Heart left ventricle (tissue), 16 donors: ENCODE measurements at places on chromosomes 1 and 21.
A peak's percentile ranks its signal among the peaks of the same experiment; 100 is the strongest.

- no peak for DNase-seq
Observed at GRCh38 chr1:115144176-115144575, 54.9 kb upstream of the TSPAN2 start.

DNA sequence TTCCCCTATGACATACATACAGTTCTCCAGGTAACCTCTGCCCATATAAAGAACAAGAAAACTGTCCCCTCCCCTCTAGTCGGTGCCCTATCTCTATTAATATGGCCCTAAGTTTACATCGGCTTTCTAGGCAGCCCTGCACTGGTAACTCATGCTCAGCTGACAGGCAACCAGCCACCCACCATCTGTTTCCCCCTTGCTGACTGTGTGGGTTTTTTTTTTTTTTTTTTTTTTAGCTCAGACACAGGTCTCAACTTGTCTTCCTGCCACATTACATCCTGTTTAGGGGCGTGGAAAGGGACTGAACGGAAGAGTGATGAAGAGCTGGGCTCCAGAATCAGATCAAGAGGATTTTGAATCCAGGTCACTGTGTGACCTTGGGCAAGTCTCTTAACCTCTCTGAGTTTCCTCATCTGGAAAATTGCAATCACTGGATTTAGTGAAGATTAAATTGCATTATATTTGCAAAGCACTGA lies 14.0 kb downstream of the LAPTM5 start:
- no peak for DNase-seq

DNA sequence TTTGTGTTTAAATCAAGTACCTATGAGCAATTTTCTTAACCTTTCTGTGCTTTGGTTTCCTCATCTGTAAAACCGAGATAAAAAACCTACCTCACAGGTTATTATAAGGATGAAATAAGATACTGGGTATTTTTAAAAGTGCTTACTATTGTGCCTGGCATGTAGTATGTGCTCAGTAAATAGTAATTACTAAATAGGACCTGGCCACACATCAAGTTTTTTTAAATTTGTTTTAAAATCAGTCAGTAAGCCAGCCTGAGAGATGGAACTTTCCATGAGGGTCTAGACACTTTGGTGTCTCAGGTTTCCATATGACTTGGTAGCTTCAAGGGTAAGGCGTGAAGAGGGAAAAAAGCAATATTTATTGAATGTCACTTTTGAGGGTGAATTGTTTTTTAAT lies 7.0 kb upstream of the ATF3 start:
- no peak for DNase-seq

GRCh38 chr1:175126347-175126746 lies 58.7 kb downstream of the TNN start:
- DNase-seq: no peak

GRCh38 chr1:22540337-22540736 lies 23.0 kb upstream of the EPHA8 start:
- peak; percentile 14 for DNase-seq

DNA sequence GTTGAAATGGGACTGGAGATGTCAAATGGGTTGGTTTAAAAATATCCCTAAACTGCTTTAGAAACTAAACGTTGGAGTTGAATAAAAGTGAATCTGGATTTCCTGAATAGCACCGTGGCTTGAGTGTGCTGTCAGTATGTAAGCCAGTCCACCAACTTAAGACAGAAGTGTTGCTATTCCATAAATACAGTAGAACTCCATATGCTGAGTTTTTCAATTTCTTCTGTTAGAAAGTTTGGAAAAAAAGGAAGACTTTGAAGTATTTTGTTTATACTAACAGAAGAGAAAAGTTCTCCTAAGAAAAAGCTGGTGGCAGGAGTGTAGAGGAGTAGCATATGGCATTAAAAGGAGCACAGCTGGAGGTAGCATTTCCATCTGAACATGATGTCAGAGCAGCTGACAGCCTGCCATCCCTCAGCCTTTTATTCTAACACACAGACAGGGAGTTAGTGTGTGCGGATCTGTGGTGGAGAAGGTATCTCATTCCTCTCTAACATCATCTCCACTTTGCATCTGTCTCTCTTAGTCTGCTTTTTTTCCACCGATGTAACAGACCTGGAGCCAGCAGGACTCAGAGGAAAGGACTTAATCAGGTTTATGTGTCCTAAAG lies at the start of gene ZBTB18:
Gene ZBTB18 (plus strand): TSS at position 449 of the 610 bp plus-strand sequence. CDS start 149 bp downstream, at position 598.
- DNase-seq: no peak

DNA sequence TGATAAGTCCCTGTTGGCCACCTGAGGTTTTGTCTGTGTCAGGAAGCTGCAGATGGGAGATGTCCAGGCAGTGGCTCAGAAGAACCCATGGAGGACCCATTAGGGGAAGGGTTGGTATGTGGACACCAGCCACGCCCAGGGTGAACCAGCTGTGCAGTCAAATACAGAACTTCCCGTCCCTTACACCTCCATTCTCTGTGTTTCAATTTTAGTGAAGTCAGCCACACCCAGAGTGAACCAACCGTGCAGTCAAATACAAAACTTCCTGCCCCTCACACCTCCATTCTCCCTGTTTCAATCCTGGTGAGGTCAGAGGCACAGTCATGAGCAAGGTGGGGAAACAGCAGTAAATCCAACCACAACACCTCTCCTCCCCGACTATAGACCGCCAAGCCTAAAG lies 27.4 kb downstream of the BACE2 start:
- no peak for DNase-seq

- no peak for DNase-seq
Observed at GRCh38 chr1:33659641-33660040, 187.2 kb downstream of the ZSCAN20 start.

DNA sequence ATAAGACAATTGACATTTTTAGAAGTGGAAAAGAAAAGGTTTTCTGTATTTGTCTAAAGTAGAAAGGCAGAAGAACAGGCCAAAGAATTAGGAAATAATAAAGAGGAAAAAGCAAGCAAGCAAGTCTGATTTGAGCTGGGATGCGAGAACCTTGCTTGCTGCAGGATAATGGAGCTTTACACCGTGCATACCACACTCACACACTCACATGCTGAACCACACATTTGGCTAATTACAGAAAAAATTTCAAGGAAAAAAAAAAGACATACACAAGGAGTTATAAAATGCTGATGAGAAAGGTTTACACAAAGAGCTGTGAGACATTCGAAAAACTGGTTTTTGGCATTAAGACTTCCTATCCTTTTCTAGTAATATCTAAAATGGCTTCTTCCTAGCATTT lies 593.9 kb downstream of the KIF26B start:
- DNase-seq: no peak

- DNase-seq: no peak
Observed at GRCh38 chr1:235073968-235074522, 54.6 kb downstream of the TOMM20 start.

GRCh38 chr1:222339376-222339947 lies 208.4 kb downstream of the HHIPL2 start:
- no peak for DNase-seq

DNA sequence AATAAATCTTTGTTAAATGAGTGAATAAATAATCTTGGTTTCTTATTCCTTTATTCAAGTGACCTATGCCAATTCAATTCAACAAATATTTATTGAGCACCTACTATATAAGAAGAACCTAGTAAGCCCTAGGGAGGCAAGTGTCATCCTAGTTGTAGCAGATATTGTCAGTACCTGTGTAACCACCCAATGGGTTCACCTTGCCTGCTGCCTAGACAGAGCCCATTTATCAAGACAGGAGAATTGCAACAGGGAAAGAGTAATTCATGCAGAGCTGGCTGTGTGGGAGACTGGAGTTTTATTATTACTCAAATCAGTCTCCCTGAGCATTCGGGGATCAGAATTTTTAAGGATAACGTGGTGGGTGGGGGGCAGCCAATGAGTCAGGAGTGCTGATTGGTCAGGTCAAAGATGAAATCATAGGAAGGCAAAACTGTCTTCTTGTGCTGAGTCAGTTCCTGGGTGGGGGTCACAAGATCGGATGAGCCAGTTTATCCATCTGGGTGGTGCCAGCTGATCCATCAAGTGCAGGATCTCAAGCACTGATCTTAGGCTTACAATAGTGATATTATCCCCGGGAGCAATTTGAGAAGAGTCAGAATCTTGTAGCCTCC lies 53.8 kb upstream of the KCNA3 start:
- no peak for DNase-seq

- DNase-seq: no peak
Observed at GRCh38 chr1:67415041-67415440, 15.2 kb downstream of the SERBP1 start.

DNA sequence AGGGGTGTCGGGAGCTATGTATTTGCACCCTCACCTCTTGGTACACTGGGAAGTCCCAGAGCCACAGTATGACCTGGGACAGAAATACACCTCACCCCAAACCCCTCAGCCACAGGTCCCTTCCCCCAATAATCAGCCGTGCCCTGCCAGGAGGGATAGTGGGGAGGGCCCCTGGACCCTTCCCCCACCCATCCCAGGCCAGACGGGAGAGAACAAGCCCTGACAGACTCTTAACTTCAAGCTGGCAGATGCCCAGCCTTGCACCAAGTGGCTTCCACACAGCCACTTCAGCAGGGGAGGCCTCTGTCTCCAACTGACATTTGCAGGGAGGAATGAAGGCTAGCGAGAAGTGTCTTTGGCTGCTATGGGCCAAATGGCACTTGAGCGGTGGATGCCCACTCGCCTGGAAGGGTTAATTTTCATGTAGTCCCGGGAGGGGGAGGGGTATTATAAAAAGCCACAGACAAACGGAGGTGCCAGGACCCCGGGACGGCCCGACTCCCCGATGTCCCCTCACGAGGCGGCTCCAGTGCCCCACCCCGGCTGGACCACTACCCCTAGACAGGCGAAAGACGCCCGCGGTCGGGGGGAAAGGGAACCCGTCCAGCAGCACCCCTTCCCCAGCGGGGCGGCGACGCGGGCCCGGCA lies 495 bp downstream of the SYNC start:
- DNase-seq: peak; percentile 35

- DNase-seq: peak; percentile 44
Observed at GRCh38 chr1:35808450-35809113, 766 bp downstream of the AGO4 start.

DNA sequence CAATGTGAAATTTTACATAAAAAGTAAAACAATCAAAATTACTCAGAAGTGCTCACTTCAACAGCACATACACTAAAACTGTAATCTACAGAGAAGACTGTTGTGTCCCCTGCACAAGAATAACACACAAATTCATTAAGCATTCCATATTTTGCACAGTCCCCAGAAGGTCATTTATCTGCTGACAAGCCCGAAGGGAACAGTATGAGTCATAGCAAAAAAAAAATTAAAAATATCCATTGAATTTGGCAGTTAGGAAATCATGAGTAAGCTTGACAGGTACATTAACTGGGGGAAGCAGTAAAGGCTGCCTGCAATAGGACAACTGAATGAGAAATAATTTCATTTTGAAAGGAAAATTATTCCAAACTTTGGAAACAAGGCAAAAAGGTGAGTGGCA lies 3.3 kb upstream of the CACYBP start:
- no peak for DNase-seq

DNA sequence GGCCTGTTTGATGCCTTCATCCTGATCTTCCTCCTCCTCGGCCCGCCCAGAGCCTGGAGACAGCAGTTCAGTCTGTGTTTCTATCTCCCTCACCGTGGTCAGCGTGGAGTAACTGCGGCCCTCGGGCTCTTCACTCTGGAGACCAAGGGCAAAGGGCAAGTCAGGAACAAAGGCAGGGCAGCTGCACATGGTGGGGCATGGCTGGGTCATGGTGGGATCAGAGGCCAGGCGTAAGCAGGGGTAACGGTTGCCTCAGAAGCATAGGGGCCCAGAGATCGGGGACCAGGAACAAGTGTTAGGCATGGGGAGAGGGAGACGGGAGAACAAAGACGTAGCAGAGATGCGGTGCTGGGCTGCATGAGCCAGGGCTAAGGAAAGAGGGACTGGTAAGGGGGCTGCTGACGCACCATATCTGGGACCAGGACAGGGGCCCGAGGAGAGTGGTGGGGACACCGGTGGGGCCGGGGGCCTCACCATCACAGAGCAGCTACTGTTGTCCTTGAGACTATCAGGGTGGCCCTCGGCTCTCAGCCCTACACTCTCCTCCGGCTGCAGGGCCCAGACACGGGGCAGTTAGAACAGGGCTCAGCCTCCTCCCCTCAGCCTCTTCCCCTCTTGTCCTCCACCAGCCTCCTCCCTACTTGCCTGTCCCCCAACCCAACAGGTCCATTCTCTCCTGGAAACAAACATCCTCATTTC lies 3.2 kb upstream of the ARHGAP30 start:
- DNase-seq: no peak

GRCh38 chr1:61055110-61055614 lies 27.2 kb upstream of the NFIA start:
- DNase-seq: no peak

GRCh38 chr1:226643177-226643576 lies 94.6 kb downstream of the STUM start:
- no peak for DNase-seq

GRCh38 chr1:192158181-192158580 lies at the start of gene RGS18:
Gene RGS18, plus strand, starts transcription at chr1:192158462. Its CDS starts 176 bp downstream, at chr1:192158638.
- no peak for DNase-seq

DNA sequence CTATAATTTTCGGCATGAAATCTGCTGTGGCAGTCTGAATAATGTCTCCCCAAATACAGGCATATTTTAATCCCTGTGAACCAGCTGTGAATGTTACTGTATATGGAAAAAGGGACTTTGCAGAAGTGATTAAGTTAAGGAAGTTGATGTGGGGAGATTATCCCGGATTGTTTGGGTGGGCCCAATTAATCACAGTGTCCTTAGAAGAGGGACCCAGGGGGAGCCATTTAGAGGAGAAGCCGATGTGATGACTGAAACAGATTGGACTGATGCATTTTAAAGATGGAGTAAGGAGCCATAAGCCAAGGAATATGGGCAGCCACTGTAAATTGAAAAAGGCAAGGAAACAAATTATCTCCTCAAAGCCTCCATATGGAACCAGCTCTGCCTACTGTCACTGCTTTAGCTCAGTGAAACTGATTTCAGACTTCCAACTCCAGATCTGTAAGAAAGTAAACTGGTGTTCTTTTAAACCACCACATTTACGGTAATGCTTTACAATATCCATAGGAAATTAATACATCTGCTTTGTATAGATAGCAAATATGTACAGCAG lies 61.1 kb upstream of the GPR88 start:
- DNase-seq: no peak

GRCh38 chr1:59236721-59237545 lies 60.0 kb upstream of the FGGY start:
- DNase-seq: no peak

GRCh38 chr21:38793926-38794713 lies 11.6 kb upstream of the ETS2 start:
- DNase-seq: no peak

DNA sequence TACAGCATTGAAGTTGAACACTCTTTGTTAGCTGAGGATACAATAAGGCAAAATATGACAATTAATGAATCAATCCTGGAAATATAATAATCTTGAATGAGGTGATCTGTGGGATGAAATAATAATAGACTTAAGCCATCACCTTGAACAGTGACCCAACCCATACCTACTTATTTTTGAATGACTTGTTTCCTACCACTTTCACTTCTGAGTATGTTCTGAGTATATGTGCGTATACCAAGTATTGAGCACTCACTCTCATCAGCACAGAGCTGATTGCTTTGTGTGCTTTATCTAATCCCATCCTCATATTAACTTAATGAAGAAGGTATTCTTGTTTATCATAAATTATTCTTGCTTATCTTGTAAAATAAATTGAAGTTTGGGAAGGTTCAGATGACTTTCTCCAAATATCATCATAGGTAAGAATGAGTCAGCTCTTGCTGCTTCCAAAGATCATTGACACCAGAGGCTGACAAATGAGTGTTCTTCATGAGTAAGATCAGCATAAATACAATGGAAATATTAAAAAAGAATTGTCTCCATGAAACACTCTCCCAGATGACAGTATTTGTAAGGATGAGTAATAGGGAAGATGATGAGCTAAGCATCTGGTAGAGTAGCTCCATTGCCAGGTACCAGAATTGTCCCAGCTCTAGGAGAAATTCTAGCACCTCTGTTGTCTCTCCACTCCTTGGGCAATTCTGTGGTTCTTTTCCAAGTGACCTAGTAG lies 198.1 kb upstream of the KIAA0040 start:
- no peak for DNase-seq
